ENCODE measurements at places on chromosomes 11 and 22.

GRCh38 chr11:45436118-45436517, 150.0 kb upstream of the SYT13 start:
- no peak for DNase-seq

GRCh38 chr11:41308286-41308685, 151.2 kb downstream of the LRRC4C start:
- DNase-seq: no peak

DNA sequence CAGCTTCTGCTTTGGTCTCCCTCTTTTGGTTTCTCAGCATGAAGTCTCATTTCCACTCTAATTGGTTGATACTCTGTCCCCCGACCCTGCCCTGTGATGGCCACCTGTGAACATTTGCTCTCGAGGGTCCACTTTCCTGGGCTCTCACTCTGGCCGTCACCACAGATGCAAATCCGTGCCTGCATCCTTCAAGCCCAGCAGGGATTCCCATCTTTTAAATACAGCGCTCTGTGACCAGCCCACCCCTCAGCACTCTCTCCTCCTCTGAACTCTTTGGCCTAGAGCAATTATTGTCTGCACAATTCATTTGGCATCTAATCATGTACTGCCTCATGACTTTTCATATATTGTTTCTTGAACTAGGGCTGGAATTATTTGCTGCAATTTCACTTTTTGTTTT, 26.0 kb downstream of the PKNOX2 start:
- no peak for DNase-seq

DNA sequence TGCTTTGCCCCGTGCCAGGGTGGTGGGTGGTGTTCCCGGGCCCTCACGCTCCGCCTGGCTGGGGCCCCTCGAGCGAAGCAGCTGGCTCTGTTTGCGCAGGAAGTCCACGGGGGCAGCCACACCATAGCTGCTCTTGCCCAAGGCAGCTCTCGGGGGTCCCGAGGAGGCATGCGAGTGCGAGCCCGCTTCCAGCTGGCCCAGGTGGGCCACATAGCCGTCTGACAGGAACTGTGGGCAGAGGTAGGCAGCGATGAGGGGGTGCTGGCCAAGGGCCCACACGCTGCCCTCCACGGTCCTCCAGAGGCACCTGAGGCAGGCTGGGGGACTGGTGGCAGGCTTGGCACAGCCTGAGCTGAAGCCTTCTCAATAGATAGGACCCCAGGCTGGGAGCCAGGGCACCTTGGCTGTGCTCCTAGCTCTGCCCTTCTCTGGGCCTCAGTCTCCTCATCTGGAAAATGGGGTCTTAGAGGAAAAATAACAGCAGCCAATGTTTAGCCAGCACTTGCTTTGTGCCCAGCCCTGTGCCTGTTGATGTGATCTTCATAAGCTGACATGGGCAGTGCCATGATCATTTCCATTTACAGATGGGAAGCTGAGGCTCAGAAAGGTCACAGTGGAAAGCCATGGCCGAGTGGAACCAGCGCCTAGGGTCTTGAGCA, 9.4 kb downstream of the AIP start:
- DNase-seq: no peak

DNA sequence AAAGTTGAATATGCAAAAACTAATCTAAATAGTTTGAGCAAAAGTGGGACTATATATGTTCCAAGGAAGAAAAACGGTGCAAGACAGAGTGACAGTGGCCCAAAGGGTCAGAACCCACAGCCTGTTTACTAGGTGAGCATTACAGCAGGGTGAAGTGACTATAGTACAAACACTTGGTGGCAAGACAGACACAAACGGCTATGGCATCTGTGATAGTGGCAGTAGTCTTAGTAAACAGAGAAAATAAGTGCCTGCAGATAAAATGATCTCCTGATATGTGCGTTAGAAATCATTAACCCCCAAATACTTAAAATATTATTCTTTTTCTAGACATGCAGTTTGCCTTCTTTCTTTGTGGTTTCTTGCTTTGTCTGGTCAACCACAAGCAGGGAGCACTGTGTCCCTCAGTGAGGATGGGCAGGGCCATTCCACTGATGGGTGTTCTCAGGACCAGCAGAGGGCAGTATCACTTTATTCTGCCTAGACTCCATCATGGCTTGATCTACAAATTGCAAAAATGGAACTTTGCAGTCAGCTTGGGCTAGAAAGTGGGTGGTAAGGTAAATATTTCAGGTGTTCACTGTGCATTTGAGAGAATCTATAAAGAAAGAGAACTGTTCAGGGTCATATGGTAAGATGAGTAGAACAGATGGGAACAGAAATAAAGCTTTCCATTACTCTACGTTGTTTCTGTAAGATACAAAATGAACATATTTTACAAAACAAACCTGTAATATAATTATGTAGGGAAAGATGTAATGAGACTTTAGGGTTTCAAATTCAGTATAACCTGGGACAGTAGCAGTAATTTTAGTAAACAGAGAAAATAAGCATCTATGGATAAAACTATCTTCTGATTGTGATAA, 198.2 kb downstream of the SWAP70 start:
- peak; percentile 28 for DNase-seq

DNA sequence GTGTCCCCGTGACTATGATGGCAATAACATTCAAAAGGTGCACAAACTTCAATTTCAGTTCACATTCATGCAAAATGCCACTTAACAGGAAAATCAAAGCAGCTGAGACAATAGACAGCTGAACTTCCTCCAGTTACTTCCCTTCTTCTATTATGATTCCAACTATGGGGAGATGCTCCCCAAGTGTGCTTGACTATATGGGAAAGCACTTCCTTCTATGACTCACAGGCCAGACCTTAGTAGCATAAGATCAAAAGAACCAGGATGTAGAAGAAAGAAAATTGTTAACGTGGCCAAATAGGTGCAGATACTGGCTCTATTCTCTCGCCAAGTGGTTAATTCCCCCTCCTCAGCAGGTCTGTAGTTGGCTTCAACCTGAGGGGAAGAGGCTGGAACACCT, 7.8 kb upstream of the FAT3 start:
- no peak for DNase-seq
